Stimulated activated CD4-positive, alpha-beta T cell treated with anti-CD3 and anti-CD28 coated beads, Interleukin-15, amount 100 ng/mL, for 1 hour (primary cell): ENCODE measurements at places on chromosomes 1 and 21.

GRCh38 chr1:99727575-99728185 lies 38.8 kb downstream of the FRRS1 start:
- DNase-seq: no peak

GRCh38 chr1:216731562-216731961 lies 8.3 kb upstream of the ESRRG start:
- DNase-seq: no peak

GRCh38 chr1:41892301-41892781 lies 26.4 kb downstream of the HIVEP3 start:
- DNase-seq: no peak

GRCh38 chr1:102550729-102551384 lies 554.1 kb upstream of the OLFM3 start:
- DNase-seq: no peak

DNA sequence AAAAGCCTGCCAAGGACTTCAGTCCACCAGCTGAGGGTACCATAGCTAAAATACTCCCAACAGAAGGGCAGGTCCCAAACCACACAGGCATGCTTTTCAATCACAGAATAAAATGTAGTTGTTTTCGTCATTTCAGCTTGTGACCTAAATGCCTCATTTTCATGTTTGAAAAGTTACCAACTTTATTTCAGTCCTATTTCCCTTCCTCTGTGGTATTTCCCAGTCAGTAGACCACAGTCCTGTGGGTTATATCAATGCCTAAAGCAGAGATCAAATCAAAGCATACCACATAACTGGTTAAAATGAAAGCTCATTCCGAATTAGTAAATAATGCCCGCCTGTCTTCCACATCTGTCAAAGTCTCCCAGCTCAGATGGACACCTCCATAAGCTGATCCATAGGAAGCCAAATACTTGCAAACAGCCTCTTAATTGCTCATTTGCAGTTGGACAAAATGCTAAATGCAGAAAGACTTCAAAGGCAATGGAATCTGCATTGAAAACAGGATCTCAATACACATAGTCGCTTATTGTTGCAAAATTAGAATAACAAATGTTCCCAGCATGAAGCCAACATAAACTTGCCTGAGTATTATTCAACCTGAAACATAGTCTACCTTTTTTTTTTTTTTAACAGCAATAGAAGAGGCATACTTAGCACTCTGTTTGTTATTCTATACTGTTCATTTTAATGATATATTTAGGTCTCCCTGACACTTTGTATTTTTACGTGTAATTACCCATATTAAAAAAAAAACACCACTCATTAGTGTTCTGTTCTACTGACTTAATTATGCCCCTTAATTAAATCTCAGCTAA lies 53.9 kb downstream of the NR5A2 start:
- DNase-seq: no peak

- no peak for DNase-seq
Measured at GRCh38 chr1:185601189-185601588, 133.0 kb upstream of the HMCN1 start.

DNA sequence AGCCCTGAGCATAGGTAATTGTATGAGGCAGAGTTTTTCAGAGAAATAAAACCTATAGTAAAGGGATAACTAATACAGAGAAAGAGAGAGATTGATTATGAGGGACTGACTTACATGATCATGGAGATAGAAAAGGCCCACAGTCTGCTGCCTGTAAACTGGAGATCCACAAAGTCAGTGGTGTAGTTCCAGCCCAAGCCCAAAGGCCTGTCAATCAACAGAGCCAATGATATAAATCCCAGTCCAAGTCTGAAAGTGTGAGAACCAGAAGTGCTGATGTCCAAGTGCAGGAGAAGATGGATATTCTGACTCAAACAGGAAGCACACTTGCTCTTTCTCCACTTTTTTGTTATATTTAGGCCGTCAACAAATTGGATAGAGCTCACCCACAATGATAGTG lies 340.1 kb upstream of the RGS18 start:
- DNase-seq: no peak

DNA sequence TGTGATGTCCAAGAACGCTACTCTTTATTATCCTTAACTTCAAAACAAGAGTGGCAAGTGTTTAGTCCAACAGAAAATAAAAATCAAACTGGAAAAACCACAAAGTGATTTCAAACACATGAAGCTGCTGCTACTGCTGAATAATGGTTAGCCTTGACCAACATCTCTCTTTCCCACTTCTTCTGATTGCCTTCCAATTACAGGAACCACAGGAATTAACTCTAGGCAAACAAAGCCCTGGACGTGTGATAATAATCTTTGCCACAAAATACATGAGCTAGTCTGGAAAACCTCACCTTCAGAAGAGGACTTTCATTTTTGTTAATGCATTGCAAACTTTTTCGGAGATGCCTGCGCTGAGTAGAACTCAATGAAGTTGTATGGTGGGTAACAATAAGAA lies 48.6 kb upstream of the COL11A1 start:
- no peak for DNase-seq

DNA sequence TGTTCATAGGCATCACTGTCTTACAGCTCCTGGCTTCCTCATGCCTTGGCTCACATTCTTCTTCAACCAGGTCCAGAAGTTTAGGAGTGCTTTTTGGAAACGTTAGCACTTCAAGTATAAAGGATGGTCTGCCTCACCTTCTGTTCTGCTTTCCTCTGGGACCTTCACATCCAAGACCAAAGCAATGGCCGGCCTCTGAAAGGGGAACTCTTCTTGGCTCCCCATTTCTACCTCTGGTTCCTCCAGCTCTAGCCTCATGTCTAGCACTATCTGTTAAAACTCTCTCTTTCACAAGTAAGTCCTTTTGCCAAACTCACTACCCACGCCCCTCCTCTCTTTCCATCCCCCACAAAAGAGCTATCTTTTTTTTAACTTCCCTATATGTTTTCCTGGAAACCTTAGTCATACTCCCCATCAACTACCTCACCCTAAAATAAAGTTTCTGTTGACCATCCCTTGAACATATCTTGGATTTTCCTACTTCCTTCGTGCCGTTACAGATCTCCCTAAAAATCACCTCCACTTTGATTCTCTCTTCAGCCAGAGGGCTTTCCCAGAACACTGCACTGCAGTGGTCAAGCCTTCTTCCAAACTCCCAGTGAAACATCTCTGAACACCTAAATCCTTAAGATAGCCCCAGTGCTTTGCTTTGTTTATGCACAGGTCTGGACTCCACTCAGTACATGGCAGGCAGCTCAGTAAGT lies 7.9 kb downstream of the SORT1 start:
- DNase-seq: no peak

GRCh38 chr1:64934115-64934877 lies 32.1 kb downstream of the JAK1 start:
- no peak for DNase-seq

DNA sequence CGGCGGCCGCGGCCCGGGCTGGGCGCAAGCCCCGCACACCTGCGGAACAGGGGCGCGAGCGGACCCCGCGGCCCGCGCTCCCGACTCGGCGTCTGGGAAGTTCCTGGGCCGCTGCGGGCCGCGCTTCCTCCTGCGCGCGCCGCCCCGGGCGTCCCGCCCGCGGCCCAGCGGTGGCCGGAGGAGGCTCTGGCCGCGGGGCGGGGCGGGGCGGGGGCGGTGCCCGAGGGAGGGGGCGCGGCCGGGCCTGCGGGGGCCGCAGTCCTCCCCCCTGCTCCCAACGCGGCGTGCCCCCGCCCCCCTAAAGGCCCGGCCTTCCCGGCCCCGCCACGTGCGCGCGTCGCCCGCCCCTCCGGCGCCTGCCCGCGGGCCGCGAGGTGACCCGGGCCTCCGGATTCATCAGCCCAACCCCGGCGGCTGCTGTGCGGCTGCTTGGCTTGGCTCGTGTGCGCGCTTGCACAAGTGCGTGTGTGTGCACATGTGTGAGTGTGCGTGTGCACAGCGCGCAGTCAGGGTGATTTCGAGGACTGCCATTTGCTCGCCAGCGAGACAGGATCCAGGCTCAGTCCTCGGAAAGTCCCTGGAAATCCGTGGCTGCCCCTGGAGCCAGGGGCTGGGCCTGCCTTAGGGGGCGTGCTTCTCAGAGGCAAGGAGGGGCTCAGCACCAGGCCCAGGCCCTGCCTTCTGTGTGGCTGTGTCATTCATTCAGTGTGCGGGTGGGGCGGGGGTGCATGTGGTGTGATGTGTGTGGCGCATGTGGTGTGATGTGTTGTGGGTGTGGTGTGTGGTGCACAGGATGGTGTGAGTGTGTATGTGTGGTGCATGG lies at the start of gene C2CD2:
TSS of gene C2CD2 (minus strand) at position 188 of the 823 bp plus-strand sequence. CDS start 370 bp downstream, outside the sequence.
- no peak for DNase-seq

DNA sequence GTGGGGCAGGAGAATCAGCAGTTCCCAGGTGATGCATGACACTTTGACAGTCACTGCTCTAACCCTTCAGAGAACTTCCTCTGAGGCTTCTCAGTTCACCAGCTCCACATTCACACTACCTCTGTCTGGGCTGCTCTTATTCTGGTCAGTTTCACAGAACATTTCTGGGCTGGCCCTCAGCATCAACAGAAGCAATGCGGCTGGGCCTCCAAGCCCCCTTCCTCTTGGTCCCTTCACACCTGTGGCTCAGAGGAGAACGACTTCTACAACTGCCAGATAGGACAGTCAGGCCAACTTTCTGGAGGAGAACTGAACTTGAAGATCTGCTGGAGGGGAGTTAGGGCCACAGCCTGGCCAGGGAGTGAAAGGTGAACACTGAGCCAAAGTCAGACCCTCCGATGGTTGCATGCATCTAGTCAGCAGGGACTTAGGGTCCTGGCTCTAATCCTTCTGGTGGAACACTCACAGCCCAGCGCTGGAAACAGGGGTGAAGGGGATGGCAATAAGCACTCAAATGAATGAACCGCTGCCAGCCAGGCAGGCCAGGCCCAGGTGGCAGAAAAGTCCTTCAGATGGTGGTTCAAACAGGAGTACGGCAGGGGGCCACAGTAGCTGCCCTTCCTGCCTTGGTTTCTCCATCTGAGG lies 274.1 kb downstream of the FOXD2 start:
- no peak for DNase-seq

GRCh38 chr1:23575226-23575810 lies 16.0 kb upstream of the ID3 start:
- DNase-seq: no peak

GRCh38 chr1:13707164-13707563 lies 7.2 kb downstream of the PRDM2 start:
- no peak for DNase-seq

GRCh38 chr1:10848109-10848684 lies 51.8 kb upstream of the CASZ1 start:
- no peak for DNase-seq

- no peak for DNase-seq
Measured at GRCh38 chr1:88943241-88943640, 49.2 kb downstream of the KYAT3 start.

DNA sequence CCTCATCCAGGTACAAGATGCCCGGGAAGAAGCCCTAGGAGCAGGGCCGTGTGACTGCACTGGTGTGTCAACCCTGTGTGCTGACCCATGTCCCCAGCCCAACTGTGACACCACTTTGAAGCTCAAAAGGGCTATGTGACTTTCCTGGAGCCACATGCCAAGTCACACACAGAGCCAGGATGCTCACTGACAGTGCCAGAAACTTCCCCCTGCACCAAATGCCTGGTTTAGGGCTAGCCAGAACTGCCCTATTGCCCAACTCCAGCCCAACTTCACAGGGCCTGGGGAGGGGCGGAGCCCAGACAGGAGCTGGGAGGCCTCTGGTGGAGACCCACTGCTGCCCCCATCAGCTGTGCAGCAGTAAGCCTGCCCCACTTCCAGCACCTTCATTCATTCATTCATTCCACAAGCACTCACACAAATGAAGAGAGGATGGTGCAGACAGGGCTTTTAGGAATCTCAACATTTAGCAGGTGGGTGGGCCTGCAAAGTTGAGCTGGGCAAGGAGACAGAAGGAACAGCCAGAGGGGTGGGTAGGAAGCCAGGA lies 36.7 kb downstream of the KCNQ4 start:
- DNase-seq: no peak

GRCh38 chr1:54277451-54278341 lies 77.7 kb downstream of the MRPL37 start:
- DNase-seq: no peak

DNA sequence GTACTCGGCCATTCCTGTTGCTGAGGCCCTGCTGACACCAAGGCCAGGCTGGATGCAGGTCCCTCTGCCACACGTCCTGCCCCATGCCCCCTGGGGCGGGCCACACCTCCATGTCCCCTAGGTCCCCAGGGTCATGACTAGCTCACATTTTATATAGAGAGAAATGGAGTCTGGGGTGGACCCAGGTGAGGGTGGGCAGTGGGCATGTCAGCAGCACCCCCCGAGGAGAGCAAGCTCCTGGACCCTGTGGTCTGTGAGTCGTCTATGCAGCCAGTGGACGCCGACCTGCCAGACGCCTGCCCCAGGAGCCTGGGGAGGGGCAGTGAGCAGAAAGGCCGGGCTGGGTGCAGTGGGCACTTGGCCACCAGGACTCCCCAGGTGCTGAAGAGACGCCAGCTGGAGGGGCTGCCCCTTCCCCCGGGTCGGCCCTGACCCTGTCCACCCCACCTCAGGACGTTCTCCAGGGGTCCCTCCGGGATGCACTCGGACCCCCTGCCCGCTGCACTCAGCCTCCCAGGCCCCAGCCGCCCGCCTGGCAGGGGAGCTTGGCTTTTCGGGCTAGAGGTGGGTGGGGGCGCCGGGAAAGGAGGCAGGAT lies 15.9 kb downstream of the SAMD11 start:
- DNase-seq: no peak
